ENCODE measurements at places on chromosomes 4 and X. TPM values are rescaled to one million over a fixed set of nuclear protein-coding genes. Genes with fewer than 3 reads are reported as not detected.

Gene TMEM255A
- total RNA-seq: 2.9 TPM

Gene ARSJ
- 15.7 TPM for total RNA-seq

Gene NLGN4X
- total RNA-seq: 3.1 TPM

Gene GPRASP2
- total RNA-seq: 13.1 TPM

Gene SLC2A9
- 3.1 TPM for total RNA-seq

Gene METTL14
- 83.9 TPM for total RNA-seq

Gene REPS2
- total RNA-seq: 19.8 TPM

DNA sequence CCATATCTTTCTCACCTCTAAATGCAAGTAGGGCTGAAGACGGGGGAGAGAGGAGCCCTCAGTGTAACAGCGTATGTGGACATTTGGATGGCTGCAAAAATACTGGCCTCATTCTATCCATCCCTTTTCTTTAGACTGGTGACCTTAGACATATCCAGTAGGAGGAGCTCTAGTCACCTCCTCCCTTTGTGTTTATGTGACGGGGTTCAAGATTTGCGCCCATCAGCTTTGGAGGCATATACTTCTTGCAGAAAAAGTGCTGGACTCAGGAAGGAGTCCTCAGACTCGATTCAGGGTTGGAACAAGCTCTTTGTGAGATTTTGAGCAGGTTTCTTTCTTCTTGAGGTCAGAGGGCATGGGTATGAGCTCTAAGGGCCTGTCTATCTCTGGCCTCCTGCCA lies 86.2 kb downstream of the MAMLD1 start:
- ATAC-seq: no peak

GRCh38 chrX:136452614-136453013 lies 35.1 kb upstream of the BRS3 start:
- no peak for ATAC-seq

- ATAC-seq: no peak
Observed at GRCh38 chrX:12988797-12989196, 13.9 kb downstream of the TMSB4X start.

DNA sequence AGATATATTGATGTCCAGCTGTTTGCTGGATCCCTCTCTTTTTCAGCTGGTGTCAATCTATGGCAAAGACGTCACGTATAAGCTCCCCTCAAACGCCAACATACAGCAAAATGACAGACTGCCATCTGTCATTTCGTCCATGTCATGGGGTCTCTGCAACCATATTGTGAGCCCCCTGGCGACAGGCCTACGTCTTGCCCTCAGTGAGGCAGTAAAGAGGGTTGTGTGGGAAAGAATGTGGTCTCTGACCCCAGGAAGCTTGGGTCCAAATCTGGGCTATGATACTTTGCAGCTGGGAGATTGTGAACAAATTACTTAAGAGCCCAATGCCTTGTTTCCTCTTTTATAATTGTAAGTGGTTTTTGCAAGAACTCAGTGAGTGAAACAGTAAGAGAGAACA lies 7.4 kb downstream of the SUPT20HL2 start:
- no peak for ATAC-seq

DNA sequence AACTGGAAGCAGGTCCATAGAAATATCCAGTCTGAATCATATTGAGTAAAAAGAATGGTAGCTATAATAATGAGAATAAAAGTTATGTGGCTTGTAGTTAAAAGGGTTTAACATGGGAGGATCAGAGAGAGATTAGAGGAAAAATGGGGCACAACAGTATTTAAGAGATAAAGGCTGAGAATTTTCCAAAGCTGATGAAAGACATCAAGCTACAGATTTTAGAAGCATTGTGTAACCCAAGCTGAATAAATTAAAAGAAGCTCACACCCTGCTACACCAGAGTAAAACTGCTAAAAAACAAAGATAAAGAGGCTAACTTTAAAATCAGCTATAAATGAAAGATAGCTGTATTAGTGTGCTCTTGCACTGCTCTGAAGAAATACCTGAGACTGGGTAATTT lies 94.2 kb downstream of the AASDH start:
- ATAC-seq: no peak

DNA sequence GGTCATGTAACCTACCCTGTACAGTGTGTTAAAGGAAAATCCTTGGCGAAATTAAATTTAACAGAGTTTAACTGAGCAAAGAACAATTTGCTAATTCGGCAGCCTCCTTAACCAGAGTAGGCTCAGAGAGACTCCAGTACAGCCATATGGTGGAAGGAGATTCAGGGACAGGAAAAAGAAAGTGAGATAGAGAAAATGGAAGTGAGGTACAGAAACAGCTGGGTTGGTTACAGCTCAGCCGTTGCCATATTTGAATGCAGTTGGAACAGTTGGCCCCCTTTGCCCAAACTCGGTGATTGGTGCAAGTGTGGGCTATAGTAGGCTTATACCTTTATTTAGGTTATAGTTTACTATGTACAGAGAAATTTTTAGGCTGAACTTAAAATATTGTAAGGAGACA lies 48.8 kb upstream of the GBA3 start:
- no peak for ATAC-seq

- ATAC-seq: peak; percentile 26
Observed at GRCh38 chr4:7843831-7844593, 95.6 kb downstream of the AFAP1 start.

DNA sequence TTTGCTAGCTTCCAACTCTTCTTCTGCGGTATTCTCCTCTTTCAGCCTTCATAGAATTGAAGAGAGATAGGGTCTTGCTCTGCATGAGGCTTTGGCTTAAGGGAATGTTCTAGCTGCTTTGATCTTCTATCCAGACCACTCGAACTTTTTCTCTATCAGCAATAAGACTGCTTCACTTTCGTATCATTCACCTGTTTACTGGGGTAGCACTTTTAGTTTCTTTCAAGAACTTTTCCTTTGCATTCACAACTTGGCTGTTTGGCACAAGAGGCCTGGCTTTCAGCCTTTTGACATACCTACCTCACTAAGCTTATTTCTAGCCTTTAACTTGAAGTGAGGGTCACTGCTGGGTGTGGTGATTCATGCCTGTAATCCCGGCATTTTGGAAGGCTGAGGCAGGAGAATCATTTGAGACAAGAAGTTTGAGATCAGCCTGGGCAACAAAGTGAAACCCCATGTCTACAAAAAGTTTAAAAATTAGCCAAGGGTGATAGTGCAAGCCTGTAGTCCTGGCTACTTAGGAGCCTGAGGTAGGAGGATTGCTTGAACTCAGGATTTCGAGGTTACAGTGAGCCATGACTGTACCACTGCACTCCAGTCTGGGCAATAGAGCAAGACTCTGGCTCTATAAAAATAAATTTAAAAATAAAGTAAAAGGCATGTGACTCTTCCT lies 47.1 kb upstream of the HPGDS start:
- ATAC-seq: no peak

DNA sequence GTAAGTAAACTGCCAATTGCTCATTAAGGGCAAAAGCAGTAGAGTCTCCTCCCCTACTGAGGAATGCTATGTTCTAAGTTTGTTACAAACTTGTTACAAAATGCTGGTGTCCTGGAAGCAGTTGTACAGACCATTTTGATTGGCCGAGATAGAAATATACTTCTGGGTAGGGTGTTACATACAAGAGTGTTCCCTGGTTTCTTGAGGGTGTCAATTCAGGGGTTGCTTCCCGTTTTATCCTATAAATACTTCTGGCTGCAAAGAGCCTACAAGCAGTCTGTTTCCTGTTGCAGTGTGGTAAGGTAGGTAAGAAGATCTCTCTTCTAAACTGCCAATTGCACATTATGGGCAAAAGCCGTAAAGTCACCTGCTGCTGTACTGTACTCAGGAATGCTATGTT lies 5.7 kb downstream of the TRPC5OS start:
- ATAC-seq: no peak

- peak; percentile 18 for ATAC-seq
Observed at GRCh38 chrX:130120321-130120731, 10.0 kb upstream of the ELF4 start.

- no peak for ATAC-seq
Observed at GRCh38 chr4:86587381-86588140, 6.6 kb upstream of the PTPN13 start.

DNA sequence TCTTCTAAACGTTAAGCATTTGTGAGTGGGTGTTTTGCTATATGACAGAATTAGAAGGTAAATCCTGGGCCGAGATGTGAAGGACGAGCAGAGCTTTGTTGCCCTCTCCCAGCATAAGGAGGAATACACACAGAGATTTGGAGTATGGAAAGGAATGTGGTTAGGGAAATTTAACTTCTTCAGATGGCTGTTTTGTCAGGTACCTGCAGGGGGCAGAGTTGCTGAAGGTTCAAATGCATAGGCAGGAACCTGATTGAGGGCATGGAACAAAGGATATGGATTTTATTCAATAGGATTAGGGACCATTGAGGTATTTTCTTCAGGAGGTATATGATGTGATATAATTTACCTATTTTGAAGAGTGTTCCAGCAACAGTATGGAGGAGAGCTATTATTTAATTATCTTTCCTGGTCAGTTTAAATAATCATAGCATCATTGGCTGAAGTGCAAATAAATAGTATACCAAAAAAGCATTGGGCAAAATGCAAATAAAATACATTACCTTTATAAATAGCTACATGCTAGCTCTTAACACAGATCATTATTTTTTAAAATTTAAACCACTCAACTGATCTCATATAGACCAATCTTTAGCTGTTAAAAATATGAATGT lies 143.6 kb downstream of the SLIT2 start:
- ATAC-seq: no peak

DNA sequence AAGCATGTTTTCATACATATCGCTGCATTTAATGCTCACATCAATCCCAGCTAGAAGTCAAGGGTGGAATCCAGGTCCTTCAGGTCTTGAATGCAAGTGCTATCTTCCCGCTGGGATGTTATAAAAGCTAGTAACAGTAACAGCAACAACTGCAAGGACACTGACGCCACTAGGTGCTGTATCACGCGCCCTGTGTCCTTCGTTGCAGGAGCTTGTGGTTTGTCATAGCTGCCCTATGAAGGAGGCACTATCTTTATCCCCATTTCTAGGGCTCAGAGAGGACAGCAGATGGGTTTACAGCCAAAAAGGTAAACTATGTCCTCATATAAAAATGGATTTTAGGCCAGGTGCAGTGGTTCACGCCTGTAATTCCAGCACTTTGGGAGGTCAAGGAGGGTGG lies 202.9 kb downstream of the NSUN7 start:
- ATAC-seq: no peak

- no peak for ATAC-seq
Observed at GRCh38 chrX:17025621-17026302, 79.3 kb downstream of the REPS2 start.

DNA sequence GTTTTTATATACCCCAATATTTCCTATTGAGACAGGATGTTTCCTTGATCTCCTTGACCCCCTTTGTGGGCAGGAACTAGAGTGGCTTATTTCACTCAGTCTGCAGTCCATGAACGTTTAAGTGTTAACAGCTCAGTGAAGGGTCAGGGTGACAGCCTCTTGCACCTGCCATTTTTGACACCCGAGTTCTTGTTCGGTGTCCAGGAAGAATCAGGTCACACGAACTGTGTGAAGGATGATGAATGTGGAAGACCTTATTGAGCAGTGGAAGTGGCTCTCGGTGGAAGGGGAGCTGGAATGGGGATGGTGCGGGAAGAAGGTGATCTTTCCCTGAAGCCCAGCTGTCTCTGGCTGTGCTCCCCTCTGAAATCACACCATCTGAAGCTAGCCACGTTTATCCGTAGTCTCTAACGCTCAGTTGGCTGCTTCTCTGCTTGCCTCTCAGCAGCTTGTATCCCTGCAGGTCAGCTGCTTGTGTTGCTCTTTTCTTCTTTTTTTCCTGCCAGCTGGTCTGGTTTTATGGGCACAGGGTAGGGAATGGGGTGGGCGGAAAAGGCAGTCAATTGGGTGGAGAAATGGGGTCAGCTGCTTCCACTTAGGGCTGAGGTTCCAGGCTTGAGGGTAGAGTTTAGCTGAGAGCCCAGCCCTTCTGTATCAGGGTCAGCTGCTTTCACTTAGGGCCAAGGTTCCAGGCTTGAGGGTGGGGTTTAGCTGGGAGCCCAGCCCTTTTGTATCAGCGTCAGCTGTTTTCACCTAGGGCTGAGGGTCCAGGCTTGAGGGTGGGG lies 29.0 kb upstream of the CCNG2 start:
- no peak for ATAC-seq

DNA sequence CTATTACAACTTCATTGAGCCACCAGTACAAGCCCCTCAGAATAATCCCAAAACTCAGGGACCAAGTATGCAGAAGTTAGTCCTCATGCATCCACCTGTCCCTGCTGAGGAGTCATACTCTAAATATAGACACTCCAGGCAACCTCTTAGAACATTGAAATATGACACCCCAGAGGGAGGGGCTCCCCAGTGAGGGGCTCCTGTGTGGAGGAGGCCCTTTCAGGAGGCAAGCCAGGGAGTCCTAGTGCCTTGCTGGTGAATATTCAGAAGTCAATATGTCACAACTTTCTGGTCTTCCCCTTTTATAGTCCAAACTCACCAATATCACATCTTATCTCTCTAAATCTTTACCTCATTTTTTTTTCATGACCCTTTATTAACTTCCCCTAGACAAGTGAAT lies 1.6 kb upstream of the ARMCX6 start:
- ATAC-seq: no peak

DNA sequence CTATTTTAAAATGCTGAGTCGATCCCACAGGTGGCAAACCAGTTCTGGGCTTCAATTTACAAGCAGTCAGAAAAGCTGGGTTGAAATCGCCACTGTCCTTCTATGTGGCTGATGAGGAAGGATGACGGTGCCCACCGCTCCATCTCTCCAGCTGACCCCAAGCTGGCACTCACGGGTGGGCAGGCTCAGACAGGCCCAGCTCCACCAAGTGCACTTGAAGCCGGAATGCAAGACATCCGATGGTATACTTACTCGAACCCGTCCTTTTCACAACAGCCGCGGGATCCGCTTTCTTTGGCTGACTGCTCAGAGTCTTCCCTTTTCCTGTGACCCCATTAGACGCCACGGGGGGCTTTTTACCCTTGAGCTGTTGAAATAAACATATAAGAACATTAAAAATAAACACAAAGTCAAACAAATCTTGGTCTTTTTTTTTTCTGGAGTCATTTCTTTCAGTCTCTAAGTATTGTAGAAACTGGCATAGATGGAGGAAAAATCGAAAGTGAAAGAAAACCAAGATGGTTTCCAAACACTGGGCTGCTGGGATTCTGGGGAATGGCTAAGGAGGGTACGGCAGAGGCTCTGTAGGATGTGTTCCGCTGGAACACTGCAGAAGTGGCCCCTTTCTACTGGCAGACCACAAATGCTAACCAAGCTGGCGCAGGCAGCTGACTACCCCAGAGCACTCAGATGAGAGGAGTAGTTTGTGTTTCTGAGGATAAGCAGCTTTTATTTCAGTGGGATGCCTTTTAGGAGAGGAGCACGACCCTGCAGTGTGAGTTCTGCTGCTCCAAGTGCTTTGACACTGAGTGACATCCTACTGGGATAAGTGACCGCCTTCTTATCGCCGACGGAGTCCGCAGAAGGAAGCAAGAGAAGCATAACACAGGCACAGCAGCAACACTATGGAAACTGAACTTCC lies 160.9 kb downstream of the AFAP1 start:
- peak; percentile 36 for ATAC-seq

DNA sequence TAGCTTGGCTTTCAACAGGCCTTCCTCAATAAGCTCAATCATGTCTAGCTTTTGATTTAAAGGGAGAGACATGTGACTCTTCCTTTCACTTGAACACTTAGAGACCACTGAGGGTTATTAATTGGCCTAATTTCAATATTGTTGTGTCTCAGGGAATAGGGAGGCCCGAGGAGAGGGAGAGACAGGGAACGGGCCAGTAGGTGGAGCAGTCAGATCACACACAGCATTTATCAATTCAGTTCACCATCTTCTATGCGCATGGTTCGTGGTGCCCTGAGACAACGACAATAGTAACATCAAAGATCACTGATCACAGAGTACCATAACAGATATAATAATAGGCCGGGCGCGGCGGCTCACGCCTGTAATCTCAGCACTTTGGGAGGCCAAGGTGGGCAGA lies 17.8 kb downstream of the ZNF81 start:
- ATAC-seq: no peak

- no peak for ATAC-seq
Observed at GRCh38 chrX:43469391-43470054, 186.6 kb upstream of the MAOA start.

Measured in gastroesophageal sphincter (tissue), 4 donors.